ENCODE measurements at places on chromosomes 11 and 22.

DNA sequence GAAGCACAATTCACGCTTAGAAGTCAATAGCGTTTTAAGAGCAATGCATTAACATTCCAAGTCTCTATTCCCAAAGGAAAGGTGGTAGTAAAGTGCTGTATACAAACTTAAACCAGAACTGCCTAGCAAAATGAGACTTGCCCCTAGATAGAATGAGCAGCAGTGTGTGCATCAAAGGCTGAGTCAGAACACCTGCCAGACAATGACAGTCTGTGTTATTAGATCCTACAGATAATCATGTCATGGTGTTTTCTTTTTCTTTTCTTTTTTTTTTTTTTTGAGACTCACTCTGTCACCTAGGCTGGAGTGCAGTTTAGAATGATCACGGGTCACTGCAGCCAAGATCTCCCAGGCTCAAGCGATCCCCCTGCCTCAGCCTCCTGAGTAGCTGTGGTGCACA, 1.6 kb downstream of the RTCB start:
- DNase-seq = no peak

DNA sequence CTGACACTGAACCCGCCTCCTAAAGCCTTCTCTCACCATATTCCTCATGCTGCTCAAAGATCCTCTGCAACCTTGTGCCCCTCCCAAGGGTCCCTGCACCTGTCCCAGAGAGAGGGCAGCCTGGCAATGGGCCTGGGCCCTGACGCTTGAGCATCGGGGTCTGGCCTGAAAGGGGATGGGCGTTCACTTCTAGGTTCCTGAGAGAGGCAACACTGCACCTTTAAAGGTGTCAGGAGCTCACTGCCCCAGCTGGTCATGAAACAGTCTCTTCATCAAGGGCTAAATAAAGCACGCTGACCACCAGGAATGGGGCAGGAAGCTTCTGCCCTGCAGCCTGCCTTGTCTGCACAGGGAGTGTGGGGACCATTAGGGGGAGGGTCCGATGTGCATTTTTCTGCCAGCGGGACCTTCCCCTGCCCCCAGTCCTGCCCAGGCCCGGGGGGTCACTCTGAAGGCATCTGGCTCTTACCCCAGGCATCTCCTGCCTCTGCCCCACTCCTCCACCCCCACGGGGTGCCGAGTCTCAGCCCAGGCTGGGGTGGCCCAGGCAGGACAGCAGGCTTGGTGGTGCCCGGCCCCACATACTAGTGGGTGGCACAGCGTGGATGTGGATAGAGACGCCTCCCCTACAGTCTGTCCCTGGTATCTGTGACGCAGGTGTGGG, 3.5 kb downstream of the C11orf21 start:
- DNase-seq = no peak

- peak; percentile 6 for DNase-seq
Measured at GRCh38 chr11:109641549-109641948, 219.6 kb downstream of the C11orf87 start.

DNA sequence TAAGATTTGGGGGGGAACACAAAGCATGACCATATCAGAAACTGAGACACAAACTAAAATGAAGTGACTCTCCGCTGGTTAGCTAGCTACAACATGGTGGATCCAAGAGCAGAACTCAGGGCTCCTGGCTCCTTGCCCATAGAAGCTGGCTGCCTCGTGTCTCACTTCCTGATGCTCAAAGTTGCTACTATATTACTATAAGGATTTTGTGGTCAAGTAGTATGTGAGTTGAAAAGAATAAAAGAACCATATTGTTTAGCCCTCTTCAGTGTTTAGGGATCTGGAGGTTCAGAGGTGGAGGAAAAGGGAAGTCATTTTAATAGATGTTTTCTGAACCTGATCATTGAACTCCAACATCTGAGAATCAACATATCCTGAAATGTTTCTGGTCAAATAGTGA, 16.9 kb upstream of the SIK2 start:
- DNase-seq = no peak

- peak; percentile 97 for DNase-seq
Measured at GRCh38 chr22:31943978-31944699, at the start of gene YWHAH. YWHAH (plus strand) TSS chr22:31944535; CDS start chr22:31944734, 199 bp downstream.

- peak; percentile 32 for DNase-seq
Measured at GRCh38 chr11:6319704-6320410, 444 bp downstream of the CAVIN3 start.

GRCh38 chr11:4066910-4067309, 27.7 kb upstream of the RRM1 start:
- no peak for DNase-seq

DNA sequence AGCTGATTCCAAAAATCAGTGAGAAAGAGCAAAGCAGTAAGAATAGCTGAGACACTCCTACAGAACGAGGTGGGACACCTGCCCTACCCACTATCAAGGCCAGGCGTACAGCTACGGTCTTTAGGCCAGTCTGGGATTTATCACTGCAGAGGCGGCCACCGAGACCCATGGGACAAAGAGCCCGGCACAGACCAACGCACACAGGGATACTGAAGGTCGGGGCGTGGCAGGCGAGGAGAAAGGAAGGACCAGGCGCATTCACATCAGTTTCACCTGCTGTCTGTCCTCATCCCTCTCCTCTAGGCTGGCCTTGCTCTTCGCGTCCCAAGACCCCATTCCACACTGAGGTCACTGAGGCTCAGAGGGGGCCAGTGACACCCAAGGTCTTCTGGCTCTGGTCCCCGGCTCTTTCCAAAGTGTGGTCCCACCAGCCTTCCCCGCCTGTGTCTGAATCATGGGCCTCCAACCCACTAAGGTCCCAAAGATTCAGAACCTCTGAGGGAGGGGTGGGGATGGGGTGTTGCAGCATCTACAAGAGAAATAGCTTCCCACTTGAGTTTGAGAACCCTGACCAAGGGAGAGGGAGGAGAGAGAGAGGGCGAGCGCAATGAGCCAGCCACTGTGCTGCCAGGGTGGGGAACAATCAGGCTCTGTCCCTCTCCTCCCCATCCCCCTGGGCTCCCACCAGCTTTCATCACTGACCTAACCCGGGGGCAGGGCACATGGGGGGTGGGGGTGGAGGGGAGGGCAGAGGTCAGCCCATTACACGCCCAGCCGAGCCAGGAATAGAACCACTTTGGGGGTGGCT, 7.2 kb upstream of the PICK1 start:
- DNase-seq = no peak

DNA sequence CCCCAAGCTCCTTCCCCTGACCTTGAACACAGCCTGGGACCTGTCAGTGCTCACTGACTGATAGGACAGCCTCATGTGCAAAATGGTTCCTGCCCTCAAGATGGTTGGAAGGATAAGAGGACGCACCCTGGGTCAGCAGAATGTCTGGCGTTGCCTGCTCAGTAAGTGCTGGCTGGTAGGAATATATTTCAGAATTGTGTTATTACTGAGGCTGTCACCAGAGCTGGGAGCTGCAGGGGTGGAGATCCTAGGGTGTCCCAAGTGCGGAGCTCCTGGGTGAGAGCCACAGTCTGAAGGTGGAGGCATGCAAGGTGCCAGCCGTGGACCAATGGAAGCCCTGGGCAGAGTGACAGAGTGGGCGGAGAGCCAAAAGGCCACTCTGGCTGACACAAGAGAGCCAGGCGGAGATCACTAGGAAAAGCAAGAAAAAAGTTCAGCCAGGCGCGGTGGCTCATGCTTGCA, 1.0 kb upstream of the SEC14L4 start:
- peak; percentile 93 for DNase-seq

DNA sequence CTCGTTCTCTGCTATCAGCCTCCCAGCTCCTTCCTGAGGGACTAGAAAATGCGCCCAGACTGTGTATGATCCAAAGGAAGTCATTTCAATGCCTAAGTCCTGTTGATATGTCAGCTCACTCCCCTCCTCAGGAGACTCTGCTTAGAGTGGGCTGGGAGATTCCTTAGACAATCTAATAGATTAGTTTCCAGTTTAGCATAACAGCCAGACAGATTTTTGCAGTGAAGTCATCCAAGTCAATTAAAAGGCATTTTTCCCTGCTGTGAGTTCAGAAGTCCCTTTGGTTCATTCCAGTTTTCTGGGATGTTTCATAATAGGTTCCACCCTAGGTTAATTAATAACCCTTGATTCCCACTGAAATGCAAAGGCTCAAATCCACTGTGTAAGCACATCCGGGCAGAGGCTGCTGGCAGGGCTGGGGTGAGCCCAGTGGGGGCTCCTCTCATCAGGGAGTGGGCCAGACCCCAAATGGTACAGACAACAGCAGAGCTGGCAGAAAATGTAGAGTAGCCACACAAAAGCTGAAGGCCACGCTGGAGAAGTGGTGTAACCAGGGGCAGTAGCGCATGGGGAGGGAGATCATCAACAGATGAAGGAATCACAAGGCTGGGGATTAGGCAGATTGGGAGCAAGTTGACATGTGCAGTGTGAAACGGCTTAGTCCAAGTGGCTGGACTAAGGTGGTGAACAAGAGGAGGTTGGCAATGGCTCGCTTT, 90.6 kb downstream of the SYN3 start:
- no peak for DNase-seq

DNA sequence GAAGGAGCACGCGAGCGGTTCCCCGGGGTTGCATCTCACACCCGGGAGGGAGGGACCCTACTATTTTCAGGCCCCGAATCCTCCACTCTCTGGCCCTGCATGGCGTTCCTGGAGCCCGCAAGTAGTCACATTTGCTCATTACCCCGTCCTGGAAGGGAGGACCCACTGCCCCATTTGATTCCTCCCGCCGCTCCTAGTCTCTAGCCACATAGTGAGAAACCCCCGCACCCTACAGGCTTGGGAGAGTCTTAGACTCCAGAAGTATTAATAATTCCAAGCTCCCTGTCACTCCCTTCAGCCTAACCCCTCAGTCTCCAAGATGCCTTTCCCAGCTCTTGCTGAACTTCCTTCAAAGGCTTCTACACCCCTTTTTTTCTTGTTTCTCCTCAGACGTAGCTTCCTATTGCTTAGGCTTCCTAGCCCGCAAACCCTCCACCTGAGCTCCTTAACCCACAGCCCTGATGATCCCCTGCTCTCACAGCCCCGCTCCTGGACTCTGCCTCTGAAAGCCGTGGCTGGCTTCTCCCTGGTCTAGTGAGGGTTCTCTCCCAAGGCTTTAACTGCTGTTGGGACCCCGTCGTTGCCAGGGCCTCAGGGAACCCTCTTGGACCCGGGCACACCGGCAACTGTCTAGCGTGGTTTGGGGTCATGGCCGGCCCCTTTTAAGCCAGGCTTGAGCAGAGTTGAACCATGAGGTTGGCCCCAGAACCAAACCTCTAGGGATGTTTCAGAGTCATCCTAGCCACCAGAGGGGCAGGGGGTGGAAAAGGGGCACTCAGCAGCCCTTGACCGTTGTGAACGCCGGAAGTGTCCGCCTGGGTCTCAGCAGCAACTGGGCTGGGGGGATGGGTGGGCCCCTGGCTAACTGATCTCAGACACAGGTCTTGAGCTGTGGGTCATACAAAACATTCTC, 862 bp downstream of the GGA1 start:
- DNase-seq = peak; percentile 44

DNA sequence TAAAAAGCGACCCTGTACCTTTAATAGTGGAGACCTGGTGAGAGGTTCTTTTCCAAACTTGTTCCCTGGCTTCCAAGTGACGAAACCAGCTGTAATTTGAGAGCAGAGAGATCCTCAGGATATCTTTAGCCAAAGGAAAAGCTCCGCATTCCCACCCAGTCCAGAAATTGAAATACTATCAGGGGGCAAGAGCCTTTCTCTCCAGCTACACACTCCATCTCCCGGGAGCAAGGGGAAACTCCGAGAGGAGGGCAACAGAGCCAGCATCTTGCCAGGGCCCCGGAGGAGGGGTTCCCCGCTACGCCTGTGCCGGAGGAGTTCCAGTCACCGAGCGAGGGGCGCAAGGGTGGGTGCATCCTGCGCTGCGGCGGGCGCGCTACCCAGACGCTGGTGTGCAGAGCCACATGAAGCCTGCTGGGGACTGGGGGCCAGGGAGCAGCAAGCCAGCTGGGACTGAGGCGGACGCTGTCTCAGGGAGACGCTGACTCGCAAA, at the start of gene FIBIN:
Gene FIBIN, plus strand, starts transcription at position 148 of the 493 bp plus-strand sequence. CDS start 415 bp downstream, outside the sequence.
- DNase-seq = no peak

DNA sequence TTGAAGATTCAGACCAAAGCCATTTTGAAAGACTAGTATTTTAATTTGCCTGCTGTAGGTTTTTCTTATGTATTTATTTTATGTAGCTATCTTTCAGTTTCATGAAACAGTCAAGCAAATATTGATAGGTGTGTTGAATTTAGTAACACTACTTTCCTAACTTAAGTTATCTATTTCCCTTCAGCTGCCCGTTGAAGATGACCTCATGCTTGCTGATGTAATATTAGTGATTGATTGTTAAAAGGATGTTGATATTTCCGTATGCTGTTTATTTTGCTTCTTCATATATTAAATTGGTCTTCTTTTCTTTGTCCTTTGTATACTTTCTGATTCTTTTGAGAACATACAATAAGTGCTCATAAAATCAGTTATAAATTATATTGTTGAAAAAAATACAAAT, 86.8 kb upstream of the CHORDC1 start:
- DNase-seq = no peak

GRCh38 chr11:61785837-61786402, 6.5 kb downstream of the TMEM258 start:
- DNase-seq = no peak

GRCh38 chr11:18374956-18375355, 19.4 kb upstream of the LDHA start:
- no peak for DNase-seq

GRCh38 chr11:121459413-121460017, 6.7 kb upstream of the SORL1-AS1 start:
- no peak for DNase-seq

- DNase-seq = no peak
Measured at GRCh38 chr11:115155320-115155719, 348.9 kb downstream of the CADM1 start.

DNA sequence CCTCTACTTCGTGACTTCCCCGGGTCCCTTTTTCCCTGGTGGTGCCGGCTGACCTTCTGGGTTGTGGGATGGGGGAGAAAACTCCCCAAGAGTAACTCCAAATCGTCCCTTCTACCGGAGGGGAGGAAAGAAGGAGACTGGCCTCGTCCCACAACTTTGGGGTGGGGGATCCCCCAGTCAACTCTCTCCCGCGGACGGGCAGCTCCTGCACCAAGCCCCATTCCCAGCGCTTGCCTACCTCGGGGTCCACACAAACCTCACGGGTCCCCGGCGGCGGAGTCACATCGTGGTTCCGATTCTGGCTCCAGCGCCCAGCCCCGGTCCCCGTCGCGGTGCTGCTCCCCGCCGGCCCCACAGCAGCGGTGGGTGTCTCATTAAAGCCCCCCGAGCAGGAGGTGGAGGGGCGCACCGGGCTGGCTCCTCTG, 317 bp downstream of the BDNF start:
- no peak for DNase-seq

GRCh38 chr11:61327669-61328071, 5.2 kb downstream of the DDB1 start:
- DNase-seq = no peak

- DNase-seq = no peak
Measured at GRCh38 chr11:98835335-98835734, 185.4 kb upstream of the CNTN5 start.

DNA sequence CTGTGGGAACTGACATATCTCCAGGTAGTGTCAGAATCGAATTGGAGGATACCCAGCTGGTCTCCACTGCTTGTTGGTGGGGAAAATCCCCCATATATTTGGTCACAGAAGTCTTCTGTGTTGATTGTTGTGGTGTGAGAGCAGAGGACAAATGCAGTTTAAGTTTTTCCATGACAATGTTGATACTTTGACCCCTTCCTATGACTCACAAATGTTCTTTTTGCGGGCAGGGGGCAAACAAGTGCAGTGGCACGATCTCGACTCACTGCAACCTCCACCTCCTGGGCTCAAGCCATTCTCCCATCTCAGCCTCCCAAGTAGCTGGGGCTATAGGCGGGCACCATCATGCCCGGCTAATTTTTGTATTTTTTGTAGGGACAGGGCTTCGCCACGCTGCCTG, 7.4 kb upstream of the PATL1 start:
- no peak for DNase-seq

GRCh38 chr22:35154937-35155387, 89.0 kb downstream of the ISX start:
- DNase-seq = peak; percentile 41
